ENCODE measurements at places on chromosomes 2 and 18. TPM values are rescaled to one million over a fixed set of nuclear protein-coding genes. Genes with fewer than 3 reads are reported as not detected.

The ITM2C gene
- polyA plus RNA-seq: 96.3 TPM

The TCF23 gene
- not detected for polyA plus RNA-seq

The C2orf78 gene
- not detected for polyA plus RNA-seq

The ARHGAP28 gene
- polyA plus RNA-seq: 1.8 TPM

The COL3A1 gene
- 10.8 TPM for polyA plus RNA-seq

The CCDC150 gene
- polyA plus RNA-seq: 1.4 TPM

GRCh38 chr2:231429152-231429551, 33.6 kb downstream of the B3GNT7 start:
- DNase-seq: no peak

DNA sequence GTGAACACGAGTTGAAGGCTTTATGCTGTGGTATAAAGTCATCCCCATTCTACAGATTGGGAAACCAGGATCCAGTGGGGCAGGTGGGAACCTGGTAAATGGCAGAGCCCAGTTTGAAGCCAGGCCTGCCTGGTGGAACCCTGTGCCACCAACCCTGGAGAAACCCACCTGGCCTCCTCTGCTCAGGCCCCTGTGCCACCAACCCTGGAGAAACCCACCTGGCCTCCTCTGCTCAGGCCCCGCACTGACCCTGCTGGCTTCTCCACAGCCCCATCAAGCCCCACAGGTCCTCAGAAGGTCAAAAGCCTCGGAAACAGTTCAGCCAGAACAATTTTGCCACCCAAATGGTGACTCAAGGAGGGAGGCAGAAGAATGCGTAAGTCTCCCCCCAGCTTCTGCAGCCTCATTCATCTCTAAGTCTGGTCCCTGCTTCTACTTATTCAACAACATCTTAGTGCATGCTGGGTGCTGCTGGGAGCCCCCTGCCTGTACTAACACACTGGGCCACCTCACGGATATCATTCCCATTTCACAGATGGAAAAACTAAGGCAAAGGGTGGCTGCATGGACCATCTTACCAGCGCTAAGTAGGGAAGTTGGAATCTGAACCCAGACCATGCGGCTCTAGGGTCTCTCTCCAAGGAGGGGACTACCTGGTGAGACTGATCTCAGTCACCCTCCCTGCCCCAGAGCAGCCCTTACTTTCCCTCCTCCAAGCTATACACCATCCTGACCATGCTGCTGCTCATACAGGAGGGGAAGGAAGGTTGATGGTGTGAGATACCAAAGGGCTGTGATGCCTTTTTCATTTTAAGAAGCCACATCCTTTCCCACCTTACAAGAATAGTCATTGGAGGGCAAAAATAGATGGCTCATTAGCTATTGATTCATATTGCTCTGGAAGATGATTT, 93.7 kb upstream of the ID2 start:
- no peak for DNase-seq

DNA sequence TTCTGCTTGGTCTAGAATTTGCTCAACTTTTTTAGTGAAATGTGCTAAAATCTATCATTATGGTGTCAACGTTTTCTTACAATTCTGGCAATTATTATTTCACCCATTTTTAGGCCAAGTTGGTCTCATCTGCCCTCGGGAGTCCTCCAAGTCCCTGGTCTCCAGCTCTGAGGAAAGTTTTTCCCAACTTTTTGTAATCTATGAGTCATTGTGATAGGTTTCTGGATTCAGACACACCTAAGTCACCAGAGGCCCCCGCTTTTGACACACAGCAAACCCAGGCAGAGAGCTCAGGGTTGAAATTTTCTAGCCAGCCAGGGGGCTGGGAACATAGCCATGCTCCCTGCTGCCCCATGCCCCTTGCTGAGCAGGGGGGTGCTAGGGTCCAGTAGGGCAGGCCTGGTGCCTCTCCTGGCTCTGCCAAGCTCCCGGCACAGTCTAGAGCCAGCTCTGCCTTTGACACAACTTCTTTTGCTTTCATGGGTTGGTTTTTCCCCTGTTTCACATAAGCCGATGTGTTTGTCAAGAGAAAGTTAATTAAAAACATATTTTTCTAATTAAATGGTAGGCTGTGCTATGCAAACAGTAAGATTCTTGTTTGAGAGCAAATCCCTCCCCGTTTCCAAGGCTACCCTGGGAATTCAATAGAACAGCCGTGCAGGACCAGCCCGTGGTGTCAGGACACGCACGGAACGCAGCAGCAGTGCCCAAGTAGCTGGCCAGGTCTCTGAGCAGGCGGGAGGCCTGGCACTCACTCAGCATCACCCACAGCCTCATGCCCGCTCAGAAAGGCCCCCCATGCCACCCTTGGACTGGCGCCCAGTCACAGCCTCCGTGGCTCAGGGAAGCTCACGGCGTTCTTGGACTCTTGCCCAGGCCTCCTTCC, 25.5 kb upstream of the SNED1 start:
- DNase-seq: no peak

DNA sequence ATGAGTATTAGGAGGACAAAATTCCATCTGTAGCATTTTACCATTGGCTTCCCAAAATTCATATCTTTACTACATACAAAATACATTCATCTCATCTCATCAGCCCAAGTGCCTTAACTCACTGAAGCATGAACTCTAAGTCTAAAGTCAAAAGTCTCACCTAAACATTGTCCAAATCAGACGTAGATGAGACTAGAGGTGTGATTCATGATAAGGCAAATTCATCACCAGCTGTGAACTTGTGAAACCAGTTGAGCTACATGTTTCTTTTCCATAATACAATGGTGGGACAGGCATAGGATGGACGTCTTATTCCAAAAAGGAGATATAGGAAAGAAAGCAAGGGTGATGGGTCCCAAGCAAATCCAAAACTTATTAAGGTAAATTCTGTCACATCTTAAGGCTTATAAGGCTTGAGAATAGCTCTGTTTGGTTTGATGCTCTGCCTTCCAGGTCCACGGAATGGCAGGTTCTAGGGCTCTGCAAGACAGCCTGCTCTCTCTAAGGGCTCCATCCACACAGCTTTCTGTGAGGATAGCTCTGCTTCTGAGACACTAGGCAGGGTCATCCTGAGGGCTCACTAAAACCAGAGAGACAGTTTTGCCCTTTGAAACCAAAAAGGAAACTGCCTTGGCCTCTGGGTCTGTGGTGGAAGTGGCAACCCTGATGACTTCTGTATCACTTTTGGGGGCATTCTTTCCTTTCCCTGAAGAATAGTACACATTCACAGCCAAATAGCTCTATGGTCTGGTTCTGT, 9.6 kb downstream of the IFIH1 start:
- no peak for DNase-seq

DNA sequence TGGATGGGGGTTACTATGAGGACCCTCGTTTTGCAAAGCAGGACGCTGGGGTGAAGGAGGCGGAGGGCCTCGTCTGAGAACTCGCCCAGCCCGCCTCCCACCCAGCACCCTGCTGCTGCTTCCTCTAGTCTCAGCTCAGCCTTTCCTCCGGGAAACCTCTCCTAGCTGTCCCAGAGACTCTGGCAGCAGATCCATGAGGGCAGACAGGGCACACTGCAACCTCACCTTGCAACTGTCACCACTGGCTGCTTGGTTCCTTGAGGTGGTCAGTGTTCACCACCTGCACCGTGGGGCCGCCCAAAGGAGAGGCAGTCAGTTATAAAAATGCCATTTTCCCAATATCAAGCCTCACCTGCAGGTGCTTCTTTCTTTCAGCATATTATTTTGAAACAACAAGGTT, 45.6 kb downstream of the PARD6G start:
- DNase-seq: no peak

DNA sequence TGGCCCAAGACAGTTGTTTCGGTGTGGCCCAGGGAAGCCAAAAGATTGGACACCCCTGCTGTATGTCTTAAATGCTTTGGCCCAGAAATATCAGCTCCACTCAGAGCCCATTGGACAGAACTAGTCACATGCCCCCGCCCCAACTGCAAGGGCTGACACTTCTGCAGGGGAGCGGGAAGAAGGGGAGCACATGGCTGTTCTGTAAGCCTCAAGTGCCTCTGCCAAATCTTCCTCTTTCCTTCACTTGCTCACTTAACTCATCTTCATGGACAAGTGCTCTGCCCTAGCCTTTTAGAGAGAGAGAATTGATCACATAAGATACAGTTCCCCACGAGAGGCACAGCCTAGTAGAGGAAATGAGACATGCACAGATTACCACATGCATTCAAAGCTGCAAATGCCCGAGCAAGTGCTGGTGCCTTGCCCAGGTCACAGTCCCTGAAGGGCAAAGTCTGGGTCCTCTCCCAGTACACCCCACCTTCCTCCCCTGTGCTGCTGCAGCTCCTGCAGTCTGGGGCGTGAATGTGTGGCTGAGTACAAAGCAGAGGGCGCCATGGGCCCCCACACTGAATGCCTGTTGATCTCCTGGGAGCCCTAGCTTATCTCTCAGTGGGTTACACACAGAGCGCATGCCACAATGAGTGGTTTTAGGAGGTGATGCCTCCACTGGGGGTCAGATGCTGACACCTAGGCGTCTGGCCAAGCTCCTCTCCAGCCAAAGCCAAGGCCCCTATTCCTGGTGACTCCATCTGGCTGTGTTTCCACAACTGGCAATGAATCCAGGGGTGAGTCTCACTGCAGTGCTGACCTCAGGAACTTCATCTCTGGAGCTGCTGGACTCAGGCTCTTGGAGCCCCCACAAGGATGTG, 135.3 kb downstream of the CTIF start:
- no peak for DNase-seq

- DNase-seq: no peak
Measured at GRCh38 chr18:69944436-69944835, 3.2 kb downstream of the CD226 start.

- no peak for DNase-seq
Measured at GRCh38 chr2:127658641-127659407, 12.9 kb downstream of the GPR17 start.

- DNase-seq: no peak
Measured at GRCh38 chr18:49625021-49625691, 63.3 kb downstream of the LIPG start.

GRCh38 chr2:215621381-215621780, 185.5 kb upstream of the FN1 start:
- no peak for DNase-seq

DNA sequence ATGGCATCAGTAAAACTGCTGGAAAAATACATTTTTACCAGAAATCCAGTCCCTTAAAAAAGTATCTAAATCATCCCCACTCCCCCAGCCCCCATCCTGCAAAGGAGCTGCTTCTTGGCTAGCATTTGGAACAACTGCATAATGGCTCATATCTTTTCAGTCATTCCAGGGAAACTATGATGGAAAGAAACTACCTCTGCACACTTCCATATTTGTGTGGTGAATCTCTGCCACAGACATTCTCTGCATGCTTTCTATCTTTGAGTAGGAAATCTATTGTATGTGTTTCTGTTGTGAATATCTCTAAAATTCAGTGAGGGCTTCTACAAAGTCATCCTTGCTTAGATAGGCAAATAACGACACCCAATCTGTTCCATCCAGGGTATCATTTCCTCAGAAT, 632.3 kb downstream of the LRP1B start:
- DNase-seq: no peak

DNA sequence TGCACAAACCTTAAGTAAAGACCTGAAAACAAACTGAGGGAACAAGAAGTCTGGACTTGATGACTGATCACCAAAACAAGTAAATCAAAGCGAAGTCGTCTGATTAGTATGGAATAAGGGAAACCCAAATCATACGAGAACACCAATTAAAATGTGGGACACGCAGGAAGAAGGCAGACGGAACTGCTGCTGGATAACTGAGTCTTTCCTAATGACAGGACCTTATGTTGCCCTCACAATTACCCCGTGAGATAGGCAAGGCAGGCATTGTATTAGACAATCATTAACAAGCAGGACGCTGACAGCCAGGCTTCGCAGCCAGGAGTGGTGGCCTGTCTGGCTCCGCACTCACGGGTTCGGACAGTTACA, 614 bp upstream of the COQ10B start:
- no peak for DNase-seq

GRCh38 chr2:239866350-239866749, 158.8 kb downstream of the NDUFA10 start:
- no peak for DNase-seq

DNA sequence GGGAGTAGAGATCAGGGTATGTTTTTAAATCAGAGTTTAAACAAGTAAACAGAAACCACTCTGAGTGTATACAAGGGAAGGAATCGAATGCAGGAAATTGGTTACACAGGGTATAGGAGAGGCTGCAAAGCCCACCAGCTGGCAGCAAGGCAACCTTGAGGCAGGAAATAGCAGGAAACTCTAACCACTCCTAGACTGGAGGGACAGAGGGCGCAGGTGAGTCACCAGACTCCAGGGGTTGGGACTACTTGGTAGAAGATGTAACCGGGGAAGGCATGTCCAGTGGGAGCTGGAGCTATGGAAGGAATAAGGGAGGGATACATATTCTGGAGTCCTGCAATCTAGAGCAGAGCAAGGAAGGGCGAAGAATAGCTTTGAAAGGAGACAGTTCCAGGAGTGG, 152.3 kb downstream of the MEIS1 start:
- peak; percentile 70 for DNase-seq
